ENCODE measurements at places on chromosomes 2 and 18.
A peak's percentile ranks its signal among the peaks of the same experiment; 100 is the strongest.

GRCh38 chr2:82599021-82599420 is 1860.1 kb downstream of the SUCLG1 start:
- no peak for DNase-seq

- DNase-seq: no peak
These were observed 44.0 kb downstream of the ARHGEF33 start for GRCh38 chr2:38933653-38934052.

GRCh38 chr18:32299484-32299883 is 109.6 kb downstream of the MEP1B start:
- DNase-seq: no peak

DNA sequence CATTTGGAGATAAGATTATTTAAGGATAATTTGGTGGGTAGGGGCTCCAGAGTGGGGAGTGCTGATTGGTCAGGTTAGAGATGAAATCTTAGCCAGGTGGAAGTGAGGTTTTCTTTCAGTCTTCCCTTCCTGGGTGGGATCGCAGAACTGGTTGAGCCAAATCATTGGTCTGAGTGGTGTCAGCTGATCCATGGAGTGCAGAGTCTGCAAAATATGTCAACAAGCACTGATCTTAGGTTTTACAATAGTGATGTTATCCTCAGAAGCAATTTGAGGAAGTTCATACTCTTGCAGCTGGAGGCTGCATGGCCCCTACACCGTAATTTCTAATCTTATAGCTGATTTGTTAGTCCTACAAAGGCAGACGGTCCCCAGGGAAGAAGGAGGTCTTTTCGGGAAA is 1483.4 kb upstream of the ZEB2 start:
- no peak for DNase-seq

DNA sequence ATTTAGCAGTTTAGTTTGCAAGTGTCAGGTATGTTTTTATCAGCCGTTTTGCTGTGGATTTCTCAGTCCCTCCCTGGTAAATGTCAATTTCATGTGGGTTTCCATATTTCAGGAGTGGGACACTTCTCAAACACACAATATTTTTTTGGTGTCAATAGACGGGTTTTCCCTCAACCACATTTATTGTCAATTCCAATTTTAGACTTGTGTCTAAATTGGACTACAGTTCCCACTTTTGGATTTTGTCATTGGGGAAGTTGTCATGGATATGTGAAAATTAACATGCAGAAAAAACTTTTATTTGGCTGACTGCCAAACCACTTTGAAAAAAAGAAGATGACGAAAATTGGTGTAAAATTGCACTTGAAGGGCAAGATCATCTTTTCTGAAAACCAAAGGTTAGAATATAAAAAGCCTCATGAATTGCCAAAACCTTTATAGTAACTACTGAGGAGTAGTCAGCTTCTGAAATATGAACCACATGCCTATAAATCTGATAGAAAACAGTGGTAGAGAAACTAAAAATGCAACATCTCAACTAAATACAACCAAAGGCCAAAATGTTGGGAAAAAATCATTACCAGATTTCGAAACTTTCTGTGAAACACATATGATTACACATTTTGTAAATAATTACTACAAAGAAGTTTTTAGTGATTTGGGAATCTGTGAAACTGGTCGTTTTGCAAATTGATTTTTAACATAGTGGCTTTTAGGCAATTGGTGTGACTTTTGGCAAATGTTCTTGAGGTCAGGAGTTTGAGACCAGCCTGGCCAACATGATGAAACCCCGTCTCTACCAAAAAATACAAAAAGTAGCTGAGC is 106.4 kb downstream of the BCL2L11 start:
- no peak for DNase-seq

GRCh38 chr18:55384551-55385275 is 203.3 kb downstream of the TCF4 start:
- DNase-seq: no peak

DNA sequence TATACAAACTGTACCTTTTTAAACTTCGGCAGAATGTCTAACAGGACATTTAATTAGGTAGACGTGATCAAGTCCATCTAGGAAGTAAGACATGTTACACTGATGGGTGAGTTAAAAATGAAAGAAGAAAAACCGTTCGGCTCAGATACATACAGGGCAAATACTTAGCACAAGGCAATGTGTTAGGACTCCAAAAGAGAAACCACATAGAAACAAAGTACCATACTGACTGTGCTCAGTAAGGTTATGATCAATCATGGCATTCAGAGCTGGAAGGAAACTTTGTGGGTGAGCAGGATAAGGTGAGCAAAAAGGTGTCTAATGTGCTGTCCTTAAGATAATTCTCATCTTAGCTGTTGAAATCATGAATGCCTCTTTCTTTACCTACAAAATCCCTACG is 211.9 kb downstream of the STK39 start:
- DNase-seq: no peak

GRCh38 chr2:2597712-2598111 is 266.6 kb upstream of the MYT1L start:
- DNase-seq: no peak

DNA sequence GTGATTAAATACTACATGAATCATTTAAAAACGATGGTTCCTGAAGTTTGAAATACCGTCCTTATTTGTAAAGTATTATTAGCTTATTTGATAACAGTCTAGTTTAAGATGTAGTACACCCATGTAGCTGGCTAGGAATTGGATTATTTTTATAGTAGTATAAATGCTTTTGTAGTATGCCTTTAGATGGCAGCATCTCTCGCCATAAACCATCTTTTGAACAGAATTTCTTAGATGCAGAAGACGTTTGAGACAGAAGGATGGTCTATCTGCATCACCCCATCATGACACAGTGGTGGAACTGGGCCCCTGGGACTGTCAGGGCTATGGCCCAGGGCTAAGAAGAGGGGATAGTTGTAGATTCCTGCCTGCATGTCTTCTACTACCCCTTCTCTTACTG is 152.7 kb downstream of the WDSUB1 start:
- no peak for DNase-seq

DNA sequence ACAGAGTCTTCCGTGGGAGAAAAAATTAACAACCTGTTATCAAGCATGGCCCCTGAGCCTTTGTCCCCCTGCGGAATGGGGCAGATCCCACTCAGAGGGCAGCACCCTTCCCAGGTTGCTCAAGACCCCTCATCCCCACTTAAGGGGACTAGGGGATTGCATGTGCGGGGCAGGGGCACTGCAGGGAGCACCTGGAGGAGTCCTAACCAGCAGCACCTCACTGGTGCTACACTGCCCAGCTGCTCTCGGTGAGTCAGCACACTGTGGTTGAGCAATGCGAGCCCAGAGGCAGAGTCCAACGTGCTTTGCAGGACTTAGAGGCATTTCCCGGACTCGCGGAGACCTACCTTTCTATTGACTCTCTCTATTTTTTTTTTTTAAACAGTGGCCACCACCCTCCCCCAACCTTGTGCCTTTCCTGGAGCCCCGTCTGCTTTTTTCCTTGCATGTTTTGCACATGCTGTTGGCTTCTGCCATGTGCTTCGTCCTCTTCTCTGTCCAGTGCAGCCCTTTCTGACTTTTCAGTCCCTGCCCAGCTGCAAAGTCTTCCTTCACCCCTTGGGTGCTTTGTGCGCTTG is 74.0 kb downstream of the IL1R2 start:
- no peak for DNase-seq

DNA sequence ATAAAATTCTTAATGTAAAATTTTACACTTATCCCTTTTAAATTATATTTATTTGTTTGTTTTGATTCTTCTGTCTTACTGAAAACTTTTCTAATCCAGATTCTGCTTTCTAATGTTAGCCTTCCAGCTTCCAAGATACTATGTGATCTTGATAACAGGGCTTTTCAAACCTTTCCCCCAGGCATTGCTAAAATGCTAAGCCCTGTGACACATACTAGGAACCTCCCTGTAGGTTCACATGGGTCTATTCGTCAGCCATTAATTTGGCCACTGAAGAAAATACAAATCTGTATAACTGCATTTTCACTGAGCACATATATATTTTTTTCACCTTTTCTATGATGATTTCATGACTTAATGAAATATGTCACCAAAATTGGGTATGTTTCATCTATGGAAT is 92.8 kb upstream of the MAP4K3 start:
- DNase-seq: no peak

- DNase-seq: no peak
These were observed 197.2 kb upstream of the ID2 start for GRCh38 chr2:8484502-8485283.

DNA sequence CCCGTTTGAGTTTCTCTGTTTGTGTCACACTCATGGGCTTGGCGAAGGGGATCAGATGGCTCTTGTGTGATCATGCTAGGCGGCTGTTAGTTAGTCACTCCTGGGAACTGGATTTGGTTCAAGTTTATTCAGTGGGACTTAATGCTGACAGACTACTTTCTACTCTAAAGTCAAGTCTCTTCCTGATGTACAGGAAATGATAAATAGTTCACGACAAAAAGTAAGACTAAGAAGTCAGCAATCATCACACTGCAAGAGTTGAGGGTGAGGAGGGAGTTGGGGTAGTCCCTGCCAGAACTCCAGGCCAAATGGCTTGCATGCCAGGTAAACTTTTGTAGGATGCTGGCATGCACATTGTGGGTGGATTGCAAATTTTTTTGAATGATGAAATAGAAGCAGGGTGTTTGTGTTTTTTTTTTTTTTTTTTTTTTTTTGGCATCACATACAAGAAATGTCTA is 25.1 kb upstream of the CCL20 start:
- no peak for DNase-seq

- no peak for DNase-seq
These were observed 38.6 kb downstream of the SNED1 start for GRCh38 chr2:241036964-241037421.

- DNase-seq: no peak
These were observed 284.1 kb downstream of the PHLPP1 start for GRCh38 chr18:62999392-62999791.

DNA sequence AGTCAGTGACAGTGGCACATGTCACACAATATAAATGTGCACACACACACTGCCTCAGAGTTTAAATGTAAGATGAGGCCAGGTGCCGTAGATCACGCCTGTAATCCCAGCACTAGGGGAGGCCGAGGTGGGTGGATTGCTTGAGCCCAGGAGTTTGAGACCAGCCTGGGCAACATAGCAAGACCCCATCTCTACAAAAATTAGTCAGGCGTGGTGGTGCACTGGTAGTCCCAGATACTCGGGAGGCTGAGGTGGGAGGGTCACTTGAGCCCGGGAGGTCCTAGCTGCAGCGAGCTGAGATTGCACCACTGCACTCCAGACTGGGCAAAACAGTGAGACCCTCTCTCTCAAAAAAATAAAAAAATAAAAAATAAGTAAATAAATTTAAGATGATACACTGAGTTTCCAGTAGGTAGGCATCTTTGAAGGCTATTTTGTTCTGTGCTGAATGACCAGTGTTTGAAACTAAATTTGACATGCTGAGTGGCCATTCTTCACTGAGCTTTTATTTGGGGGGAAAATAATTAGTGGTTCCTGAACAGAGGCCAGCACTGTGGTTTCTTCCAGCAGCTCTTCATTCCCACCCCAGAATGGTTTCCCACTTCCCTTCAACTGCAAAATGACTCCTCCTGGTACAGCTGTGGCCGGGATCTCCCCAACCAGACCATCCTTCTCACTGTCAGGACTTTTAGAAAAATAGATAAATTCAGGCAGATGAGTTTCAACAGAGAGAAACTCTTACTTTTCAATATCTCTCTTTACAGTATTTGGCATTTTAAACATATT is 44.9 kb downstream of the PSMG2 start:
- DNase-seq: no peak

GRCh38 chr2:239678186-239678490 is 277.3 kb upstream of the HDAC4 start:
- DNase-seq: no peak

GRCh38 chr2:176664478-176664877 is 395.2 kb downstream of the MTX2 start:
- DNase-seq: no peak

DNA sequence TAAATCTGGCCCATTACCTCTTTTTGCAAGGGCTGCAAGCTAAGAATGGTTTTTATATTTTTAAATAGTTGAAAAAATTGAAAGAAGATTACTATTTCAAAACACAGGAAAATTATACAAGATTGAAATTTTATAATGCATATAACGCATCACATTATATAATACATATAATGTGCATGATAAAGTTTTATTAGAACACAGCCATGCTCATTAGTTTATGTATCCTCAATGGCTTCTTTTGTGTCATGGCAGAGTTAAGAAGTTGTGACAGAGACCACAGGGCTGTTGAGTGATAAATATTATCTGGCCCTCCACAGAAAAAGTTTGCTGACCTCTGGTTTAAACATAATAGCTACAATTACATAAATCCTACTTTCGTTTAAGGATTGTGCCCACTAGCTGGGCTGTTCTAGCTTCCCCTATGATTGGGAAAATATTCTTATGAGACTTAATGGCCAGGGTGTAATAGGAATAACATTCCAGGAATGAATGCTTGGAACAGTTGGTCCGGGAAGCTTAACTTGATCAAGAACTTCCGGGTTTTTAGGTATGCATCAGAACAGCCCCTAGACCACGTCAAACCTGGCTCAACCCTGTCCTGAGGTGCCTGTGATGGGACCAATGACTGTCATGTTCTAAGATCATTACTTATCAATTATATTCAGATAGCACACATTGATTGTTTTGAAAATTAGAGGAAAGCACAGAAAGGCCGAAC is 98.7 kb upstream of the LPIN2 start:
- DNase-seq: no peak

DNA sequence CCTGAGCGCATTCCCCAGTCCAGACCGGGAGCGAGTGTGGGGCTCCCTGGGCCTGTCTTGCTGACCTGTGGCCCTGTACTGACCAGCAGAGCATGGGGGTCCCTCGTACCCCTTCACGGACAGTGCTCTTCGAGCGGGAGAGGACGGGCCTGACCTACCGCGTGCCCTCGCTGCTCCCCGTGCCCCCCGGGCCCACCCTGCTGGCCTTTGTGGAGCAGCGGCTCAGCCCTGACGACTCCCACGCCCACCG is 5.3 kb downstream of the NEU4 start:
- DNase-seq: no peak

- no peak for DNase-seq
These were observed 25.4 kb downstream of the ACADL start for GRCh38 chr2:210199854-210200253.

GRCh38 chr2:88857951-88858411 is 166.5 kb downstream of the RPIA start:
- no peak for DNase-seq

DNA sequence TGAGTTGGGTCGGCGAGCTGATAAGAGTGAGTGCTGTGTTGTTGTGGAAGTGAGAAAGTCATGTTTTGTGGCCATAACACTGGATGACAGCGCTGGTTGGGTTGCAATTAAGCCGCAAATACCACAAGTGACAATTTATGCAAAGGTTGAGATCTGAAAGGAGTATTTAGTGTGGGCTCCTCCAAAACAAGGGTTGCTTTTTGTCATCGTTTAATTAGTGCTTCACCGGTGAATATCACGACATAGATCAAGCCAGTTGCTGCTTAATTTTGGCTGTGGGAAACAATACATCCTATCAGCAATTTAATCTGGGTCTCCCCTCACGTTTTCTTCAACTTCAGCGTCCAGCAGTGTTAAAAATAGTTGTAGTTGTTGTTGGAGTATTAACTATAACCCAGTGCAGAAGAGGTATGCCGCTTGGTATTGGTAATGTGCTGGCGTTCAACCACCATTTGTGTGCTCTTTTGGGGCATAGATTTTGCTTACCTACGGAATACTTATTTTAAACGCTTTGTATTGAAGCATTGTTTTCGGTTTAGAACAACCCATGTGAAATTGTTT is 662 bp downstream of the ACVR2A start:
- DNase-seq: peak; percentile 24

GRCh38 chr18:38459131-38459994 is 893.8 kb upstream of the CELF4 start:
- DNase-seq: no peak

GRCh38 chr2:216633616-216634369 is 573 bp downstream of the IGFBP2 start:
- no peak for DNase-seq

- no peak for DNase-seq
These were observed 782 bp downstream of the FAM228B start for GRCh38 chr2:24123922-24124580.

All from stimulated activated CD4-positive, alpha-beta T cell treated with anti-CD3 and anti-CD28 coated beads, Interleukin-12 subunit alpha, Interleukin-12 subunit beta, amount 100 ng/mL, for 48 hours (primary cell).